ENCODE measurements at places on chromosomes 16 and 17.

GRCh38 chr16:1575578-1575977 is 36.3 kb downstream of the IFT140 start:
- no peak for DNase-seq

- peak; percentile 97 for DNase-seq
Measured at GRCh38 chr17:9371019-9371418, 204.6 kb downstream of the STX8 start.

- DNase-seq = no peak
Measured at GRCh38 chr16:11340710-11341109, 4.5 kb upstream of the RMI2 start.

GRCh38 chr16:88391144-88391850 is 8.5 kb downstream of the ZNF469 start:
- no peak for DNase-seq

DNA sequence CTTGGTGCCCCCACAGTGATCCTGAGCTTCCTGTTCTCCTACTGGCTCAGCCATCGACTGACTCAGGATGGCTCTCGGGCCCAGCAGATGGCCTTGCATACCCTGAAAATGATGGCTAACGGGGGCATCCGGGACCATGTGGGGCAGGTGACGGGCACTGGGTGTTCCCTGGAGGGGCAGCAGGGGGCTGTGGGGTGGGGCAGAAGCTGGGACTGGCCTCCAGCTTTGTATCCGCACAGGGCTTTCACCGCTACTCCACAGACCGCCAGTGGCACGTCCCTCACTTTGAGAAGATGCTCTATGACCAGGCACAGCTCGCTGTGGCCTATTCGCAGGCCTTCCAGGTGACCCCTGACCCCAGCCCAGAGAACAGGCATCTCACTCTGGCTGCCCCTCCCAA is 3.0 kb downstream of the SPATA20 start:
- DNase-seq = no peak

Measured in DMS53 (cell line).